Stimulated activated CD8-positive, alpha-beta memory T cell treated with anti-CD3 and anti-CD28 coated beads, Interleukin-15, amount 100 ng/mL, for 24 hours (primary cell): ENCODE measurements at places on chromosomes 3 and 15.

DNA sequence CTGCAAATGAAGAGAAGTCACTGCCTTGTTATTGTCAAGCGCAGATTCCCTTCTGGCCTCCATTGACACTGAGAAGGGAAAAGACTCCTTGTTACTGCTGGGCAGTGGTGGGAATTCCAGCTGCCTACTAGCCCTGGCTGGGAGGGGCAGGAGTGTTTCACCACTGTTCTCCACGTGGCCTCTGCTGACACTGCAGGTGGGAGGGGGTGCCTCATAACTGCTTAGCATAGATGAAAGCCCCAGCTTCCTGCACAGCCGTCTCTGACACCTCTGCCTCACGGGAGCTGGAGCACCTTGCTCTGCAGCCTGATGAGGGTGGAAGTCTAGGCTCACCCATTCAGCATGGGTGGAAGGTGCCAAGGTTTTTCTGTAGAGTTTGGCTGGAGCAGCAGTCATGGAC, 52.1 kb downstream of the TM2D3 start:
- no peak for DNase-seq

DNA sequence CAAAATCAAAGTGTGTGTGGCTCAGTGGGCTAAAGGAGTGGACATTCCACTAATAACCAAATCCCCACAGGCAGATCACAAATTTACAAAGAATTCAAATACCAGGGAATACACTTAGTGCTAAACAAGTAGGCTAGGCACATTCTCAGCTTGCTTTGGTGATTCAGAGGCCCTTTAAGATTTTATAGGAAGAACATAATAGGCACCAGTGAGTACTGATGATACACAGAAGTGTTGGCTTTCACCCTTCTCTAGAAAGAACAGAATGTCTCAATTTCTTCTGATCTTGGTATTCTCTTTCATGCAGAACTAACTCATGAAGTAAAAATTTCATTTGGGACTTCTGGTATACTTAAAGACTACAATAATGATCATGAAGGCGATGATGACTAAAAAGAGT, 55.0 kb downstream of the POLR2M start:
- no peak for DNase-seq

DNA sequence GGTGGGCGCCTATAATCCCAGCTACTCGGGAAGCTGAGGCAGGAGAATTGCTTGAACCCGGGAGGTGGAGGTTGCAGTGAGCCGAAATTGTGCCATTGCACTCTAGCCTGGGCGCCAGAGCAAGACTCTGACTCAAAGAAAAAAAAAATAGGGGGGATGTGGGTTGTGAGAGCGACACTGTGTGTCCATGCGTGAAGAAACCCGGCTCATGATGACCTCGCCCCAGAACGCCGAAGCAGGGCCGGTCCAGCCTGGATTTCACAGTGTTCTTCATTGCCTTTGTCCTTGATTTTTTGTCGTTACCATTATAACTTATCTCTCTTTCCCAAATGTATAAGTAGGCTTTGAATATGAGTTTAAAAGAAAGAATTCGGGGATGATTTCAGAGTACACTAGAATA, 128.7 kb downstream of the PGPEP1L start:
- no peak for DNase-seq

DNA sequence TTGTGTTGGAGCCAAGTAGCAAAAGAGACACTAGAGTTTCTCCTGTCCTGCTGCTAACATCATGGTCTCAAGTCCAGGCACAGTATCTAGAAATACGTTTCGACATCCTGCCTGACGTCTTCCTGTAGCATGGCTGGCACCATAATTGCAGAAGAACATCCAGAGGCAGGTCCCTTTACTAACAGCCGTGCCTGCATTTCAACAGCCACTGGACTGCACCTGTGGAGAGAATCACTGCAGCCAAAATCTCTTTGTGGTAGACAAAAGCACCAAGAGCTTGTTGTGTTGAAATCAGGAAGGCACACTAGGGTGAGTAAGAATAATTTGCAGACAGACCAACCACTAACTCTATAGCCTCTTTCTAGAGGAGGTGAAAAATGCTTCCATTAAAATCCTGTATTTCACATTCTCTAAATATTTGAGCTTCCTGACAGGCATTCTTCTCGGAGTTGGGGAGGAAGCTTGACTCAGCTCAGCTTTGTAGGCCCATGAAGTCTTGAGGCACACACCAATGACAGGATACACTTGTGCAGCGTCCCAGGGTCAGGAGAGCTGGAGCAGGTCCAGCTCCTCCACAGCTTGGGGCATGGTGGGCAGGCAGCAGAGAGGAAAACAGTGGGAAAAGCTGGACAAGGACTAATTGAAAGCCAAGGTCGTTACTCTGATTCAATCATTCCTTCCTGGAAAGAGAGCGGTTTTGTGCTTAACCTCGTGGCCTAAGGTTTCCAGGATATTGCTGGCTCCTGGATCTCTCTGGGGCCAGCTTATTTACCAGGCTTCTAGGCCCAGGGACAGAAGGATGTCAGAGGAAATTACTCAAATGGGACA, 244.9 kb downstream of the FAM43A start:
- DNase-seq: no peak

GRCh38 chr3:169772305-169772896, 795 bp upstream of the MYNN start:
- no peak for DNase-seq

GRCh38 chr3:190840146-190840545, 22.3 kb downstream of the GMNC start:
- DNase-seq: no peak

- DNase-seq: no peak
Observed at GRCh38 chr15:29885183-29885582, 62.9 kb upstream of the TJP1 start.

GRCh38 chr3:57826952-57827723, 71.0 kb downstream of the SLMAP start:
- DNase-seq: no peak

- no peak for DNase-seq
Observed at GRCh38 chr3:64867224-64867623, 179.4 kb upstream of the ADAMTS9 start.

DNA sequence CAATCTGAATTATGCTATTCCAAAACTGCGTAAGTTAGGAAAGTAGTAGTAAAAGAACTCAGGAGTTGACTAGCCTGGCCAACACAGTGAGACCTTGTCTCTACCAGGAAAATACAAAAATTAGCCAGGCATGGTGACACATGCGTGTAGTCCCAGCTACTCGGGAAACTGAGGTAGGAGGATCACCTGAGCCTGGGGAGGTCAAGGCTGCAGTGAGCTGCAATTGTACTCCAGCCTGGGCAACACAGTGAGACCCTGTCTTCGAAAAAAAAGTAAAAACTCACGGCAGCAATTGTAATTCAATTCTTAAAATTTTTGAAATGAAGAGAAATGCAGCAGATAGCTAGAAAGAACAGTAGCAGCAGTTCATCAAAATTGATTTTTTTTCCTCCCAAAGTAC, 9.7 kb downstream of the GABPB1 start:
- DNase-seq: no peak

GRCh38 chr3:186142393-186142932, 33.6 kb upstream of the ETV5 start:
- no peak for DNase-seq

GRCh38 chr3:32405155-32405554, 13.5 kb downstream of the CMTM7 start:
- DNase-seq: no peak

GRCh38 chr15:27769652-27770051, 329.5 kb downstream of the OCA2 start:
- no peak for DNase-seq

GRCh38 chr3:113212844-113213375, 1.6 kb downstream of the BOC start:
- no peak for DNase-seq
